ENCODE measurements at places on chromosomes 2 and 18.

GRCh38 chr2:175398848-175399247 lies 217.3 kb upstream of the ATP5MC3 start:
- H3K27ac ChIP-seq, result no peak overlapping the region
- no peaks in the 10 kb centered on the region for H3K4me1 ChIP-seq
- no peak overlapping the region for H3K4me3 ChIP-seq
- DNase-seq, result no peak
- H3K36me3 ChIP-seq, result no peaks in the 10 kb centered on the region
- H3K27me3 ChIP-seq, result no peaks in the 10 kb centered on the region

GRCh38 chr2:233409286-233409991 lies 55.1 kb downstream of the DGKD start:
- H3K27me3 ChIP-seq, result no peaks in the 10 kb centered on the region
- no peak overlapping the region for H3K27ac ChIP-seq
- H3K36me3 ChIP-seq, result no peaks in the 10 kb centered on the region

GRCh38 chr2:190637281-190637734 lies 11.6 kb upstream of the NAB1 start:
- no peaks in the 10 kb centered on the region for H3K36me3 ChIP-seq
- H3K27ac ChIP-seq, result no peak overlapping the region
- H3K27me3 ChIP-seq, result no peaks in the 10 kb centered on the region
- no peak for DNase-seq

- no peak for DNase-seq
- no peak overlapping the region for H3K27ac ChIP-seq
- H3K4me1 ChIP-seq, result no peaks in the 10 kb centered on the region
- H3K4me3 ChIP-seq, result no peak overlapping the region
- H3K27me3 ChIP-seq, result no peaks in the 10 kb centered on the region
These were observed 118.9 kb upstream of the POU3F3 start for GRCh38 chr2:104734937-104735586.

DNA sequence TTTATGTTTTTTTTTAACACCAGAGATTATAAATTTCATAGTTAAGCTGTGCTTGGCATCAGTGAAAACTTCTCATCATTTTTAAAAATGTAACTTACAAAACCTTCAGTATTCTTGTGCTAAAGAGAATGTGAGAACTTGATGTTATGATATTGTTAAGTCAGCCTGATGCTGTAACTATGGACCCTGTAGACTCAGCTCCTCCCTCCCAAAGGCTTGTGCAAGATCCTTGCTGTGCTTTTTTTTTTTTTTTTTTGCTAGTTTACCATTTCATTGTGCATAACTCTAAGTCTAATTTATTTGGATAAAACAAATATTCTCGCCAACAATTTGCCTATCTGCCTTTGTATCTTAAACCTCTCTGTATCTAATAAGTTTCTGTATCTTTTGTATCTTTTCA lies 12.9 kb upstream of the TFPI start:
- no peaks in the 10 kb centered on the region for H3K4me1 ChIP-seq
- DNase-seq, result no peak
- H3K27me3 ChIP-seq, result no peaks in the 10 kb centered on the region
- H3K4me3 ChIP-seq, result no peak overlapping the region

GRCh38 chr2:105782646-105783045 lies 37.9 kb downstream of the NCK2 start:
- no peaks in the 10 kb centered on the region for H3K27me3 ChIP-seq
- no peak for DNase-seq
- no peak overlapping the region for H3K4me3 ChIP-seq
- no peak overlapping the region for H3K27ac ChIP-seq
- H3K4me1 ChIP-seq, result peaks cover 10% of the 10 kb centered on the region
- no peaks in the 10 kb centered on the region for H3K36me3 ChIP-seq

DNA sequence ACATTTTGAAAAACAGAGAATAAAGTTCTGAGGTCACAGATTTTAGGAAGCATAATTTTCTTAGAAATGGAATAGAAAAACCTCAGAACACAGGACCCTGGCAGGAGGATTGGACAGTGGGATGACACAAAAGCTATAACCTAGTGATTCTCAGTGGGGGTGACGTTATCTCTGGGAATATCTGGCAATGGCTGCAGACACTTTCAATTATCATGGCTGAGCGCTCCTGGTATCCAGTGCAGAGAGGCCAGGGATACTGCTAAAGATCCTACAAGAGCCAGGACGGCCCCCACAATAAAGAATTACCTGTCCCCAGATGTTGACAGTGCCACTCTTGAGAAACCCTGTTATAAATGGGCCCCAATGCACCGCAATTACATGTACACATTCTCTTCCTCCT lies 117.2 kb upstream of the SPRED2 start:
- no peaks in the 10 kb centered on the region for H3K36me3 ChIP-seq
- H3K4me3 ChIP-seq, result no peak overlapping the region
- H3K27me3 ChIP-seq, result no peaks in the 10 kb centered on the region
- H3K4me1 ChIP-seq, result peaks cover 6% of the 10 kb centered on the region

DNA sequence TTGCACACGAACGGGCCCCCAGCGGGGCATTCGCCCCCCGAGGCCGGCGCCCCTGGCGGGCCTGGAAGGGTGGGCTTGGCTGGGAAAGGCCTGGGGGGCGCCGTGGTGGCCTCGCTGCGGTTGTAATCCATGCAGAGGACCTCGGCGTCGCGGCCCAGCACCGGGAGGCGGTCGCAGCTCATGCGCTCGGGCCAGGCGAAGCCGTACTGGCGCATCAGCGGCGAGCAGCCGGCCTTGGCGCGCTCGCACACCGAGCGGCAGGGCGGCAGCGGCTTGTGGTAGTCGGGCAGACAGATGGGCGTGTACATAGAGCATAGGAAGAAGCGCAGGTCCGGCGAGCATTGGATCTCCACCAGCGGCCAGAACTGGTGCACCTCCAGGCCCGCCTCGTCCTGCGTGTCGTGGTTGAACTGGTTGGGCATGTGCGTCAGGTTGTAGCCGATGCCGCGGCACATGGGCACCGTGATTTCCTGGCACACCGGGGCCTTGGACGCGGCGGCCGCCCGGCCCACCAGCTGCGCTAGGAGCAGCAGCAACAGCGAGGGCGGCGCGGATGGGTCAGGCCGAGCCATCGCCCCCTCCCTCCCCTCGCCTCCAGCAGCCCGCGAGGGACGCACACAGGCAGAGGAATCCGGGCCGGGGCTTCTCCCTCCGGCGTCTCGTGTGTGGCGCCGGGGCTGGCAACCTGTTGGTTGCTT lies 1.4 kb downstream of the FZD5 start:
- no peaks in the 10 kb centered on the region for H3K36me3 ChIP-seq
- peak; percentile 58 for DNase-seq
- peaks cover 2% of the 10 kb centered on the region for H3K27me3 ChIP-seq
- H3K4me1 ChIP-seq, result peaks cover 14% of the 10 kb centered on the region

DNA sequence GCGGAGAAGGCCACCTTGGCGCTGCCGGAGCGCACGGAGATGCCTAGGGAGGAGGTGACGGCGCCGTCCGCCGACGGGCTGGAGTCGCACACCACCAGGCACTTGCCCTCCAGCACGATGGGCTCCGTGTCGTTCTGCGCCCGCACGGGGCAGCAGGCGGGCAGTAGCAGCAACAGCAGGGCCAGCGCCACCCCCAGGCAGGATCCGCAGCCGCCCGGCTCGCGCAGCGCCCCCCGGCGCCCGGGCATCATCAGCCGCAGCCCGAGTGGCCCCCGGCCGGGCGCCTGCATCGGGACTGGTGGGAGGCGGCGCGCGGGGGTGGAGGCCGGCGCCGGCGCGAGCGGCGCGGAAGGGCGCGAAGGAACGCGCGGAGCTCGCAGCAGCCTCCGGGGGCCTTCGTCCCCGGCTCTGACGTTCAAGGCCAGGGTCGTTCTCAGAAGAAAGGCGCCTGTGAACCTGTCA lies 2.2 kb downstream of the CBLN2 start:
- H3K36me3 ChIP-seq, result no peaks in the 10 kb centered on the region
- no peak overlapping the region for H3K4me3 ChIP-seq
- peak; percentile 16 for DNase-seq
- no peaks in the 10 kb centered on the region for H3K4me1 ChIP-seq
- H3K27me3 ChIP-seq, result peaks cover 27% of the 10 kb centered on the region

DNA sequence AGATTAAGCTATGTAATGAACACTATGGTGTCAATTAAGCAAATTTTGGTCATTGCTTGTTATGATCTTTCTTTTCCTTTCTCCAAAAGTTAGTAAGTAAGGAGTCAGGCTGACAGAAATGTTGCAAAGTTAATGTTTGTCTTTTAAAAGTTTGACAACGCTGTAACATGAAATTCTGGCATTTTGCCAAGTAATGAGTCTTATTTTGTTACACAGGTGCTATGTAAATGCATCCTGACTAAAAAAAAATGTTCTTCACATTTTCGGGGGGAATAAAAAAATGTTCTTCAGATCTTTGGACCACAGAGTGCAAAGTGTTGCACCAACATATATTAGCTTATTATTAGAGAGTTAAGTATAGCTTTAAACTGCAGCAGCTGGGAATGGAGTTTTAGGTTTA lies 54.8 kb upstream of the PROKR1 start:
- no peaks in the 10 kb centered on the region for H3K27me3 ChIP-seq
- no peak overlapping the region for H3K4me3 ChIP-seq
- no peaks in the 10 kb centered on the region for H3K4me1 ChIP-seq
- H3K27ac ChIP-seq, result no peak overlapping the region
- no peaks in the 10 kb centered on the region for H3K36me3 ChIP-seq

DNA sequence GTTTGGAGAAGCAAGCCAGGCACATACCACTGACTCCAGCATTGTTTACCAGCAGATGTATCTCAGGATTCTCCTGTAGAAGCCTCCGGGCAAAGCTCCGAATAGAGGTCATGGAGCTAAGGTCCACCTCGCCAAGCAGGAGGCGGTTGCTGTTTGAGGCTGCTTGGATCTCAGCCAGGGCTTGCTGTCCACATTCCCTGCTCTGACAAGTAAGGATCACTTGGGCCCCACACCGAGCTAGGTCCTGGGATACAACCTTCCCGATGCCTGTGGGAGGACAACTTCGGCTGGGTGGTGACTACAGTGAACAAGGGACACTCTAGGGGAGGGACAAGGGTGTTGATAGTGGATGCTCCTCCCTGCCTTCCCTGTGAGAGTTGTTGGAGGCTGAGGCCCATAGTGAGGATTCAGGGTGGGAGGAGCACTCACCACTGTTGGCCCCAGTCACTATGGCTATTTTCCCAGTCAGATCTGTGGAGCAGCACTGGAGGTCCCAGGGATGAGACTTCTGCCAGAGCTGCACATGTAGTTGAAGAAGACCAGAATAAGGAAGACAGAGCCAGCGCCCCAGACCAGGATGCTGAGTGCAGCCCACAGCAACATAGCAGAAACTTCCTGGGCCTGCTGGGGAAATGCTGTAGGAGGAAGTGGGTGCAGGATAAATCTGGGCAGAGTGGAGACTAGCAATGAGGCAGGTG lies 8.3 kb downstream of the C2orf81 start:
- no peak for DNase-seq
- no peaks in the 10 kb centered on the region for H3K36me3 ChIP-seq
- no peaks in the 10 kb centered on the region for H3K27me3 ChIP-seq
- H3K4me1 ChIP-seq, result peaks cover 4% of the 10 kb centered on the region

GRCh38 chr18:37527395-37527794 lies 38.2 kb downstream of the CELF4 start:
- no peak overlapping the region for H3K27ac ChIP-seq
- no peaks in the 10 kb centered on the region for H3K4me1 ChIP-seq
- peak; percentile 24 for DNase-seq
- no peak overlapping the region for H3K4me3 ChIP-seq
- H3K36me3 ChIP-seq, result no peaks in the 10 kb centered on the region

GRCh38 chr2:239436669-239437335 lies 36.0 kb upstream of the HDAC4 start:
- H3K27ac ChIP-seq, result no peak overlapping the region
- H3K36me3 ChIP-seq, result no peaks in the 10 kb centered on the region
- no peak overlapping the region for H3K4me3 ChIP-seq
- no peaks in the 10 kb centered on the region for H3K27me3 ChIP-seq

GRCh38 chr2:97354576-97354975 lies 235.1 kb downstream of the ANKRD36B start:
- H3K27me3 ChIP-seq, result no peaks in the 10 kb centered on the region
- H3K27ac ChIP-seq, result no peak overlapping the region
- H3K4me3 ChIP-seq, result no peak overlapping the region
- H3K36me3 ChIP-seq, result no peaks in the 10 kb centered on the region
- no peak for DNase-seq

DNA sequence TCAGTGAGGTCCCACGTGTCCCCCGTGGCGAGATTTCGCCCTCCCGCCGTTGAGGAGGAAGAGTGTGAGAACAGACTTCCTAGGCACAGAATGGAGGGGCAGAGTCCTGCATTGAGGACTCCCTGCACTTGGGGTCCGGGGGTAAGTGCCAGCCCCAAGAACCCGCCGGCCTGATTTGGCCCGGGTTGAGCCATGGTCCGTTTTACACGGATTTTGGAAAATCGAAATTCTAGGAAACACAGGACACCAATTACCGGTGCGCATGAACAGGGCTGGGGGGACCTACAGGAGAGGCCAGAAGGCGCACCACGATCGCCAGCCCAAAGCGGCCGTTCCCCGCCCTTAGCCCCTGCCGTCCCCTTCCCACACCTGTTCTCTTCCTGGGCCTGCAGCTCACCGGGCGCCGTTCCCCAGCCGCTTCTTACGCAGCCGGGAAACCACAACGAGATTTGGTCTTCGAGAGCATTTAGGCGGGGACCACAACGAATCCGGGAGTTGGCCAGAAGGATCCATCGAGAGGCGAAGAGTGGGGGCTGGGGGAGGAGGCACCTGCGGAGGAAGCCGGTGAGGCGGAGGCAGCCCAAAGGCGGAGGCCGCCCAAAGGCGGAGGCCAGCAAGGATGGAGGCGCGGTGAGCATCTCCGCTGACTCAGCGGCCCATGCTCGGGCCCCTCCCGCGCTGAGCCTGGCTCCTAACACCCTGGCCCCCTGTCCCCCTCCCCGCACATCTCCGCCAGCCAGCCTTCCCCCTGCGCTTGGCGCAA lies 464 bp upstream of the TLX2 start:
- no peaks in the 10 kb centered on the region for H3K36me3 ChIP-seq
- peak; percentile 42 for DNase-seq
- peaks cover 67% of the 10 kb centered on the region for H3K27me3 ChIP-seq
- H3K4me1 ChIP-seq, result no peaks in the 10 kb centered on the region
- no peak overlapping the region for H3K4me3 ChIP-seq

DNA sequence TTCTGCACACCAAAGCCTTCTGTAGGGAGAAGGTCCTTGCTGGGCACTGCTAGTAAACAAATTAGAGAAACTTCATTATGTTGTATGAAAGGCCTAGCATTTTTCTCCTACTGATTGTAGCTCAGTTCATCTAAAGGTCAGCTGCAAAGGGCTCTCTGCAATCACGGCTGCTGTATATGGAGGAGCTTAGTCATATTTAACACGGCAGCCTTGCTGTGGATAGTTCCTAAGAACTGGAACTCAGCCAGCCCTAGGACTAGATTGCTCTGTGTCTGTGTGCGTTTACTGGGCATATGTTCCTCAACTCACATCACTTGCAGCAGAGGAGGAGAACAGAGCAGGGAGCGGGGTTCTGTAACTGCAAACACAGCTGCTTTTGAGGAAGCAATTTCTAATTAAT lies 1103.9 kb upstream of the KLHL29 start:
- H3K27ac ChIP-seq, result no peak overlapping the region
- no peak overlapping the region for H3K4me3 ChIP-seq
- H3K4me1 ChIP-seq, result no peaks in the 10 kb centered on the region
- no peaks in the 10 kb centered on the region for H3K27me3 ChIP-seq
- peak; percentile 55 for DNase-seq
- no peaks in the 10 kb centered on the region for H3K36me3 ChIP-seq

Data from kidney (tissue), 22 donors.